Osteoblast (primary cell): ENCODE measurements at places on chromosomes 3 and 15. TPM values are rescaled to one million over a fixed set of nuclear protein-coding genes. Genes with fewer than 3 reads are reported as not detected.

The SLC33A1 gene
- total RNA-seq, result 35.7 and 36.9 TPM in 2 replicates

The SSUH2 gene
- not detected in 2 replicates for total RNA-seq

The WDR72 gene
- total RNA-seq, result not detected in 2 replicates

The ZNF445 gene
- total RNA-seq, result 9.8 and 11.5 TPM in 2 replicates

The STAB1 gene
- total RNA-seq, result 0.59 and 1.1 TPM in 2 replicates

The SLC28A2 gene
- not detected in 2 replicates for total RNA-seq

The HLTF gene
- 40.7 and 42.0 TPM in 2 replicates for total RNA-seq

The CELSR3 gene
- total RNA-seq, result 1.2 and 1.4 TPM in 2 replicates

The IFT80 gene
- total RNA-seq, result 63.0 and 63.6 TPM in 2 replicates

The ANKUB1 gene
- total RNA-seq, result under 0.01 TPM in 1 of 2 replicates, not detected in the other

The SLC22A14 gene
- 0.29 and 0.36 TPM in 2 replicates for total RNA-seq

The SNX22 gene
- under 0.01 and 0.29 TPM in 2 replicates for total RNA-seq

The ACTC1 gene
- total RNA-seq, result not detected in 2 replicates

The MYRIP gene
- under 0.01 TPM in 2 replicates for total RNA-seq

The CPLX3 gene
- not detected in 2 replicates for total RNA-seq

The KCNH8 gene
- not detected in 2 replicates for total RNA-seq

The STRIT1 gene
- not detected in 2 replicates for total RNA-seq

The DCLK3 gene
- under 0.01 TPM in 2 replicates for total RNA-seq

The FOXB1 gene
- total RNA-seq, result not detected in 2 replicates

The CFAP20DC gene
- total RNA-seq, result 2.2 and 4.7 TPM in 2 replicates

The ITIH4 gene
- 2.5 and 3.5 TPM in 2 replicates for total RNA-seq

The CFAP100 gene
- total RNA-seq, result not detected in 2 replicates
